ENCODE measurements at places on chromosomes 5 and 9.

DNA sequence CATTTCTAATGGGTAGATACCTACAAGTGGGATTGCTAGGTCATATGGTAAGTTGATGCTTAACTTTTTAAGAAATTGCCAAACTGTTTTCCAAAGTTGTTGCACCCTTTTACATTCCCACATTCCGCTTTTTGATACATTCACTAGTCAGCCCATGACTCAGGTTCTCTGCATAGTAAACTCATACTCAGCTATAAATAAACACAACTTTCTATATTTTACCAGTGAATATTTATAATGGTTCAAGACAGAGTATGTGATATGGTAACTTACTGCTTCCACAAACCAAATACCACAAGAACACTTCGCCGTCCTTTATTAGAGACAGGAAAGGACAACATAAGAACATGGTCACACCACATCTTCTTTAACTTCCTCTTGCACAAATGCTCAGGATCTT lies 54.0 kb downstream of the PLPP1 start:
- DNase-seq, result no peak

GRCh38 chr5:72408127-72408526 lies 88.0 kb downstream of the PTCD2 start:
- no peak for DNase-seq

- DNase-seq, result no peak
Observed at GRCh38 chr5:38677636-38678035, 121.2 kb upstream of the LIFR start.

DNA sequence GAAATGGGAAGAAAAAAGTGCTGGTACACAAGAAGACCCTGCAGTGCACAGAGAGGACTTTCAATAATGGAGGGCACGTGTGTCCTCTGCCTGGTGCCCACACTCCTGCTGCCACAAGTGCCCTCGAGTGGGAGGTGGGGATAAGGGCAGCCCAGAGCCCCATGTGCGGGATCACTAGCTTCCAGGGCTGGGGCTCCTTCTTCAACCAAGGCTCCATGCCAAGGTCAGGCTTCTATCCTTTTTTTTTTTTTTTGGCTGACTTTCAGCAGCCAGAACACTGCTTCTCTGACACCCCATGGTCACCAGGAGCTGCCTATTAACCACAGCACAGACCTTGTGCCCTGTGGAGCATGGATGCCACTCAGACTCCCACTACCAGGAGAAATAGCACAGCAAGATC lies 7.5 kb downstream of the ACSL6 start:
- no peak for DNase-seq

GRCh38 chr5:130624805-130625204 lies 540.3 kb downstream of the HINT1 start:
- DNase-seq, result no peak

DNA sequence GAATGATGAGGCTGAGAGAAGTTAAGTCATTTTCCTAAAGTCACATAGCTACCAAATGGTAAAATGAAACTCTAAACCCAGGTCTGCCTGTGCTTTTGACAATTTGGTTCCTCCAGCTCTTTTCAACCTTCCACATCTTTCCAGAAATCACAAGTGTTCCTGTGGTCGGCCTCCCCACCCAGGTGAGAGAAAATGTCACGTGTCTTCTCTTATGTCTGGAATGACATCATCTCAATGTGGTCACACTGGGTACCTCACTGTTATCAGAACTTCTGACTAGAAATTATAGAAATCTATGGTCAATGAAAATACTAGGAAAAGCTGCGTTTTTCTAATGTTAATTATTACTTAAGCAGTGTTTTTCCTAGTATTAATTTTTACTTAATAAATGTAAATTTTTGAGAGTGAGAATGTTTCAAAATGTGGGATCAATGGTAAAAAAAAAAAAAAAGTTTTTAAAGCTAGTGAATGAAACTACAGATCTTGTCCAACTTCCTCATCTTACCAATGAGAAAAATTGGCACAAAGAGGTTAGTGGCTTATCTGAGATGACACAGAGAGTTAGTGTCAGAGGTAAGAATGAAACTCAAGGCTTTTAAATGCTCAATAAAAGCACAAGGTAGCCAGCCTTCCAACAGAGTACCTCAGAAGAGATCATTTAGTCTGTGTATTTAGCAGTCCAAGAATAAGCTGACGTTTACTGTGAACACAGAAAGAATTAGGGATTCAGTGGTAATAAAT lies 228.7 kb upstream of the NR4A3 start:
- no peak for DNase-seq

DNA sequence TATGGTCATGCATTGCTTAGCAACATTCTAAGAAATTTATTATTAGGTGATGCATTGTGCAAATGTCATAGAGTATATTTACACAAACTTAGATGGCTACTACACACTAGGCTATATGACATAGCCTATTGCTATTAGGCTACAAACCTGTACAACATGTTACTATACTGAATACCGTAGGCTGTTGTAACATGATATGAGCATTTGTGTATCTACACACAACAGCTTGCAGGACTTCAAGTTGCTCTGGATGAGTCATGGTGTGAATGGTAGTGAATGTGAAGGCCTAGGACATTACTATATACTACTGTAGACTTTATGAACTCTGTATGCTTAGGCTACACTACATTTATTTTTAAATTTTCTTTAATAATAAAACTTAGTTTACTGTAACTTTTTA lies 107.2 kb upstream of the MAMDC2 start:
- DNase-seq, result peak; percentile 55
